ENCODE measurements at places on chromosomes 12 and 14.
A peak's percentile ranks its signal among the peaks of the same experiment; 100 is the strongest.

GRCh38 chr12:10952645-10953044 is 13.6 kb upstream of the TAS2R14 start:
- no peak for DNase-seq

- no peak for DNase-seq
These were observed 47.2 kb downstream of the SPPL3 start for GRCh38 chr12:120856980-120857379.

GRCh38 chr12:105742567-105742874 is 396.2 kb downstream of the NUAK1 start:
- DNase-seq, result no peak

GRCh38 chr14:23068789-23069412 is 11.6 kb upstream of the CDH24 start:
- DNase-seq, result peak; percentile 27

GRCh38 chr12:76049575-76050251 is 18.1 kb upstream of the PHLDA1 start:
- no peak for DNase-seq

DNA sequence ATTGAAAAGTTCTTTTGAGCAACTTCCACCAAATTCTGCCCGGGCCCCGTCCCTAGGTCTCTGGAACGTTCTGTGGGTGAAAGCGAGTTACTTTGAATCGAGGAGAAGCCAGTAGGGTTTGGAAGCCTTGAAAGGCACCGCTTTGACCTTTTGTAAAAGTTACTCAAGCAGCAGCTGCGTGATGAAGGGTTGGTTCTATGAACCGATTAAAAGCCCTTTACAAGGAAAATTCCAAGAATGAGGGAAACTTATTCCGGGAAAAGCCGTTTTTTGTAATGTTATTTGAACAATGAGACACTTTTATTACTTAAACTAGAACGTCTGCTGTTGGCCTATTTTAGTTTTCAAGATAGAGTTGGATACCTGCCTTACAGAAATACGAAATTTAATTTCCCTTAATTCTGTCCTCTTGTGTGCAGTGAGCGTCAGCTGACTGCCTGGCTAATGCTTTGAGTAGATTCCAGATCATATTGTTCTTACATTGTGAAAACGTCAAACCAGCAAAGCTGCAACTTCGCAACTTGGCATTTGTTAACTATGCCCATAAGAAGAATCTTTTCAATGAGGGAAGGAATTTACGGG is 906 bp downstream of the LARP4 start:
- DNase-seq, result no peak

DNA sequence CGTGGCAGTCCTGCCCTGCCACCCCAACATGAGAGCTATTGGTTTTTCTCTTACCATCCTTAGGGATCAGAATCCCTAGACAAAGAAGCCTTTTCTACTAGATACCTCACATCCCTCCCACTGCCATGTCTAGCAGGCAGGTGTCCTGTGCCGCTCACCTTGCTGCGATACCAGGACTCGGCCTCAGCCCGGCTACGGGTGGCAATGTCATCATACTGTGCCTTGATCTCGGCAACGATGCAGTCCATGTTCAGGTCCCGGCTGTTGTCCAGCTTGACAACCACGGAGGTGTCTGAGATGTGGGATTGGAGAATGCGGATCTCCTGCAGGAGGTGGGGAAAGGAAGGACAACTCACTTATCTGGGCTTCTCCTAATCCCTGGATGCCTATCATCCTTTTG is 4.5 kb downstream of the KRT83 start:
- DNase-seq, result no peak

- no peak for DNase-seq
These were observed 227.2 kb downstream of the DACT1 start for GRCh38 chr14:58864751-58865513.

- no peak for DNase-seq
These were observed 17.9 kb downstream of the PROX2 start for GRCh38 chr14:74858022-74858421.

DNA sequence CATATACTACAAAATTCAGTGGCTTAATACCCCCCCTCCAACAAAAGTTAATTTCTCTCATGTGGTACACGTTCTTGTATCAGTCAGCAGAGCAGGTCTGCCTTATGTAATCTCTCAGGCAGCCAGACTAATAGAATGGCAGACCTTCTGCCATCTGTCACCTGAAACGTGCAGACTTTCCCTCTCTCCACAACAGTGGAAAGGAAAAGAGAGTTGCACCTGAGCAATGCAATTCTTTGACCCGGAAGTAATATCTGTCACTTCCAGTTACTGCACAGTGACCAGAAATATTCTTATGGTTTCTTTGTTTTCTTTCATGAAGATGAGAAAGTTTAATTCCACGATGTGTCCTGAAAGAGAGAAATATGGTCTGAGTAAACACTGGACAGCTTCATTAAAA is 14.4 kb downstream of the KERA start:
- no peak for DNase-seq

DNA sequence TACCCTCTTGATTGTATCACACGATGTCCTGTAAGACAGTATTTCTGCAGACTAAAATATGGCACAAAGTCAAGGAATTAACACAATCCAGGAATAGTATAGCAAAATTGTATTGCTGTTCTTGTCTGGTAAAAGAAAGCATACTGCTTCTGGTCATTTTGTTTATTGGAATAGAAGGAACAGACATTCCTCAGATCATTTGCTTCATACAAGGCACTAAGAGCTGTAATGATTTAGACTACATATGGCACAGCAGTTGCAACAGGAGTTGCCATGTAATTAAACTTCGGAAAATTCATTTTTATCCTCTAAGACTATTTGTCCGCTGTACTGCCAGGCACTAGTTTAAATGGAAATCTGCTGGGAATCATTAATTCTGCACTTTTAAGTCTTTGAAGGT is 7.6 kb upstream of the KERA start:
- no peak for DNase-seq

- DNase-seq, result no peak
These were observed 69.9 kb downstream of the PLXNC1 start for GRCh38 chr12:94218233-94218632.

DNA sequence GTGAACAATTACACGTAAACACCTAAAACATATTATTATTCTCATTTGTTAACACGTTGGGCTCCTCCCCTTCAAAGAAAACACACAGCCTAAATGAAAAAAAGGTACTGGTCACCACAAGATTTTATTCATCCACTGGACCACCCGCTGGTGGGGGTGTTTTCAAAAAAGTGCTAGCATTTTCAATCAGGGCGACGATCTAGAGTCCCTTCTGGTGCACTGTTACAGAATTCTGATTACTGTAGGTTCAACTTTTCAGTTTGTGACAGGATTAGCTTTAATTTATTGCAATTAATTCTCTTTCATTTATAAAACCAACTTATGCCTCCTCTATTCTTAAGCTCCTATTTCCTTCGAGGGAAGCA is 443 bp downstream of the MAGOHB start:
- no peak for DNase-seq

DNA sequence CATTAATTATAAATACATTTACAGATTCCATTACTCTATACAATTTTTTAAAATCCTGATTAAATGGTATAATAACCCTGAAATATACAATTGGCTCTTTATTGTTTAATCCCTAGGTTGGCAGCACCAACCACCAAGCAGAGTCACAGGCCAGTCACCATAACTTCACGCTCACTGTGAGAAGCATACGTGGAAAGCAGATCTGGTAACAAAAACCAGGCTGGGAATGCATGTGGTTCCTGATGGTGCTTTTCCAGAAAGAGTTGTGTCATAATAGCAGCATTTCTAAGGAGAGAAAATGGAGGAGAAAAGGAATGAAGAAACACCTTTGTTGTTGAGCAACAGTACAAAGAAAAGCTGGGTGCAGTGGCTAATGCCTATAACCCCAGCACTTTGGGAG is 66.1 kb downstream of the SIX6 start:
- no peak for DNase-seq

- no peak for DNase-seq
These were observed 1337.6 kb downstream of the LRFN5 start for GRCh38 chr14:42944284-42944683.

DNA sequence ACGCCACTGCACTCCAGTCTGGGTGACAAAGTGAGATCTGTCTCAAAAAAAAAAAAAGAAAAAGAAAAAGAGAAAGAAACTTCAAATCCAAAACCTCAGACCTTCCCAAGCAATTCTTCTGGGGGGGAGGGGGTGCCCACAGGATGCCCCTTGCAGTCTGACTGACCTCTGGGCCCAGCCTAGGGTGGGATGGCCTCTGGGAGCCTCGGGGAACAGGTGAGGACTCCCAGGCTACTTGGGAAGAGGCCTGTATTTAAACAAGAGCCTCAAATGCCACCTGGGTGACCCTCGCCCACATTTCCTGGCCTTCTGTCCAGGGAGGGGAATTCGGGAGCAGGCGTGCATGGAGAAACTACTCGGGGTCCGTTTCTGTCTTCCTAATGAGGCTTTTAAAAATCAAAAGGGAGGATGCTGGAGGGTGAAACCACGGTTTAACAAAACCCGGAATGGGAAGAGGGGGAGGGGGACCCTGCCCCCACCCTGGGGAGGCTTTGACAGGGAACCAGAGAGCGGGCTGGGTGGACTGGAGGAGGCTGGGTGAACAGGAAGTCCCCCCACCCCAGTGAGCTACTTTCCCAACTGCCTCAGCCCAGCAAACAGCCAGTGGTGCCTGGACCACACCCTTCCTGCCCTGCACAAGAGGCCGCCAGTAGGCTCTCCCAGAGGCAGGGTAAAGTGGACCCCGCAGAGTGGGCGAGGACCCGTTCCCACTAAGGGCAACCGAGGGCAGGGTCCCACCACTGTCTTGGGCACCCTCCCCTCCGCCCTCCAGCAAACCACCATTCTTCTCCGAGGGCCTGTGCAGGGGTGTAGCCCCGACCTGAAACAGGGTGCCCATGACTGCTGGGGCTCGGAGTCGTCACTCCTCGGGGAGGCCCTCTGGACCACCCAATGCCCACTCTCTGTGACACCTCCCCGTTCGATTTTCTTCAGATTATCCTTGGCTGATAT is 1.5 kb upstream of the FBRSL1 start:
- DNase-seq, result no peak

- DNase-seq, result no peak
These were observed 98.5 kb downstream of the FGD4 start for GRCh38 chr12:32497864-32498263.

DNA sequence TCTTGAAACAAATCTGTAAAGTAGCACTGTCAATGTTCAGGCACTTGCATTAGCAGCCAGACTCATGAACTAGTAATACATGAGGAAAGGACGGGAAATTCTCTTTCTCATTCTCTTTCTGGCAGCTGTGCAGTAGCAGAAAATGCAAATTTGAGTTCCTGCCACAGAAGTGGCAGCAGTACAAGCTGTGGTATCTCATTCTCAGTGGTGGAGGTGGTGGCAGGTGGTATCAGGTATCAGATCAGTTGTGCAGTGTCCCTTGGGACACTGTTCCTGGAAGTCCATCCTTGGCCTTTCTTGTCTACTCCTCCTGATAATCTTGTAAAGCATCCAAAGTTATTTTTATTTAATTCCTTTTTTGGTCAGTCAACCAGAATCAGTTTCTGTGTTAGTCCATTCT is 103.0 kb downstream of the C12orf42 start:
- DNase-seq, result no peak

DNA sequence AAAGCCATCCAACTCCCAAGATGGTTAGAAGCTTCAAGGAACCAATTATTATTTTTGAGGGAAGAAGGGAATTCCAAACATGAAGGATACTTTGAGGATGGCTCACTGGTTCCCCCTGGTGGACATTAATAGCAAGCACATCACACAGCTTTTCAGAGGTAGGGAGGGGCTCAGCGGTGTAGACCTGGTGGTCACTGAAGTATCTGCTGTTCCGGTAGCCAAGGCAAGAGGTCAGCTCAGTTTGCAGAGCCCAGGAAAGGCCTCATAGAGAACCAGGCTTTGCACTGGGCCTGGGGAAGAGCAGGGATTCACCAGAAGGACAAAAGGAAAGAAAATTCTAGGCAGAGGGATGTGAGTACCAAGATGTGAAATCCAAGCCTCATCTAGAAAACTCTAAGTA is 118.7 kb downstream of the KSR2 start:
- DNase-seq, result no peak

DNA sequence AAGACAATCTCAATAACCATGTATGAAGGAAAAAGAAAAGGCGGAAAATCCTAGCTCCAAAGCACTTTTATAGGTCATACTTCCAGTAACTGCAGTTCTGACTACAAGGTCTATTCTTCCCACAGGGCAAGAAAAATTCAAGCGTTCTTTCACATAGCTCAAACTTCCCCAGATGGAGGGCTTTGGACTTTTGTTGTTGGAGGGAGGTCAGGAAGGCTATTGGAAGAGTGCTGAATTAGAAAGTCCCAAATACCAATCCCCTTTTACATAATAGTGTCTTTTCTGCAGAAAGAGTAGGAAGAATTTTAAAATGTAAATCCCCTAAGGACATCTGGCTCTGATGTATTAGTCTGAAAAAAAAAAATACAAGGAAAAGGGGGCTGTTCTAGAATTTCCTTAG is 309.4 kb downstream of the MDGA2 start:
- DNase-seq, result no peak

- DNase-seq, result no peak
These were observed 38.5 kb downstream of the CATSPERB start for GRCh38 chr14:91693346-91693745.

DNA sequence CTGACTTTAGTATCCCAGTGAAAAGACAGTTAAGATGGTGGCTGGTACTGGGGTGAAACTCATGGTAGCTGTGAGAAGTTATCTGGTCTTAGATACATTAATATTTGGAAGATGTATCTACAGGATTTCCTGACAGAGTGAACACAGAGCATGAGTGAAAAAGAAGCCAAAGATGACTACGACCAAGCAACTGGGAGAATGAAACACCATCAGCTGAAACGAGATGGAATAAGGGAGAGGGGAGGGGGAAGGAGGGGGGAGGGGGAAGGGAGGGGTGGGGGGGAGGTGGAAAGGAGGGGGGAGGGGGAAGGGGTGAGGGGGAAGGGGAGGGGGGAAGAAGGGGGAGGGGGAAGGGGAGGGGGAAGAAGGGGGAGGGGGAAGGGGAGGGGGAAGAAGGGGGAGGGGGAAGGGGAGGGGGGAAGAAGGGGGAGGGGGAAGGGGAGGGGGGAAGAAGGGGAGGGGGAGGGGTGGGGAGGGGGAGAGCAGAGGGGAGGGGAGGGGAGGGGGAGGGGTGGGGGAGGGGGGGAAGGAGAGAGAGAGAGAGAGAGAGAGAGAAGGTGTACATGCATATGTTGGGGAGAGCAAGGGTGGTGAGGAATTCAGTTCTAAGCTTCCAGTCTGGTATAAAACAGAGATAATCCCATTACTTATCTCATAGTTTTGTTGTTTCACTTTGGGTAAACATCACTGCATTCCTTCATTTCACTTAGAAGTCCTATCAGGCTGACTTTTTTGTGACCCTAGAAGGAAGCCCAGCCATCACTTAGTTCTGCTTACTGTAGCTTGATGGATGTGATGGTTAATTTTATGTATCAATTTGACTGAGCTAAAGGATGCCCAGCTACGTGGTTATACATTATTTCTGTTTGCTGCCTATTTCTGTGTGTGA is 73.9 kb downstream of the SPPL3 start:
- DNase-seq, result no peak

- no peak for DNase-seq
These were observed 12.1 kb upstream of the PNMA1 start for GRCh38 chr14:73726025-73726961.

GRCh38 chr12:98653866-98654493 is 8.9 kb downstream of the APAF1 start:
- DNase-seq, result no peak
